ENCODE measurements at places on chromosomes 13 and 19. TPM values are rescaled to one million over a fixed set of nuclear protein-coding genes. Genes with fewer than 3 reads are reported as not detected.

DNA sequence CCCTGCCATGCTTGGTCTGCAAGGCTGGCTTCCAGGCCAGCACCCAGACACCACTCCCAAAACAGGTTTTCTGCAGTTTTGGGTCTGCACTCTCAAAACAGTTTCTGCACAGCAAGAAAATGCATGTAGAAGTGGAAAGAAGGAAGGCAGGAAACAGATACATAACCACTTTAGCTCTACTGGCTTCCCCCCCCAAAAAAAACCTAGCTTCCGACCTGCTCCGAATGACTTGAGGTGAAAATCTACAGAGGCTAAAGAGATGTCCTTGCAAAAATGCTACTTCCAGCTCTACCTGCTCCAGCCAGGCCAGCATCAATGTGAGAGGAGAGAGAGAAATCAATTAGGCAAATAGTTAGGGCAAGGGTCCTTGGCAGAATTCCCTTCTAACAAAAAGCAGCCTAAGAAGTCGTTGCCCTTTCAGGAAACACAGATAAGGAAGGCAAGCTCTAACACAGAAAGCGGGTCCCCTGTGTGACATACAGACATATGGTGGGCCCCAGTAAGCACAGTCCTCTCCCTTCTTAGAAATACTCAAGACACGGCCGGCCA is 3.4 kb downstream of the C19orf12 start:
- DNase-seq: no peak
- H3K27ac ChIP-seq: peak overlapping the region; percentile 90
- H3K4me3 ChIP-seq: peak overlapping the region; percentile 51
- H3K36me3 ChIP-seq: peaks cover 52% of the 10 kb centered on the region

The CFD gene
- 1.6 TPM for total RNA-seq

GRCh38 chr19:4069331-4069959 is 2.7 kb upstream of the ZBTB7A start:
- H3K4me1 ChIP-seq: peaks cover 27% of the 10 kb centered on the region
- H3K27ac ChIP-seq: peak overlapping the region; percentile 87
- no peaks in the 10 kb centered on the region for H3K27me3 ChIP-seq
- H3K36me3 ChIP-seq: no peaks in the 10 kb centered on the region

DNA sequence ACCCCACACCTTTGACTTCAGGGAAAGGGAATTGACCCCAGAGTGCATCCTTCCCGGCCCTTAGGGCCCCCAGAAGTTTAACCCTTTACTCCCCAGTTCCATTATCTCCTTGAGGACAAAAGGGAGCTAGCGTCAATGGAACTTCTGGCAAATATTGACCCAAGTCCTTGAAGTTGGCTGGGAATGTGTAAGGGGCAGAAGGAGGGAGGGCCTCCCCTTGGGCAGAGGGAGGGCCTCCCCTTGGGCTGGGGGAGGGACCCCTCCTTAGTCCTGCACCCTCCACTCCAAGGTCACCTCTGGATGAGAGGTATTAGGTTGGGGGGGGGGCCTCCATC is 3.0 kb upstream of the TMEM59L start:
- DNase-seq: no peak
- H3K4me1 ChIP-seq: peaks cover 18% of the 10 kb centered on the region
- H3K36me3 ChIP-seq: no peaks in the 10 kb centered on the region
- no peak overlapping the region for H3K4me3 ChIP-seq
- no peak overlapping the region for H3K27ac ChIP-seq
- H3K27me3 ChIP-seq: peaks cover 75% of the 10 kb centered on the region

GRCh38 chr13:112248406-112248760 is 127.8 kb upstream of the SPACA7 start:
- H3K4me1 ChIP-seq: no peaks in the 10 kb centered on the region
- no peaks in the 10 kb centered on the region for H3K36me3 ChIP-seq
- H3K27me3 ChIP-seq: no peaks in the 10 kb centered on the region
